Activated T-cell treated with anti-CD3 and anti-CD28 coated beads for 1 hour (primary cell): ENCODE measurements at places on chromosomes 3 and 15.

DNA sequence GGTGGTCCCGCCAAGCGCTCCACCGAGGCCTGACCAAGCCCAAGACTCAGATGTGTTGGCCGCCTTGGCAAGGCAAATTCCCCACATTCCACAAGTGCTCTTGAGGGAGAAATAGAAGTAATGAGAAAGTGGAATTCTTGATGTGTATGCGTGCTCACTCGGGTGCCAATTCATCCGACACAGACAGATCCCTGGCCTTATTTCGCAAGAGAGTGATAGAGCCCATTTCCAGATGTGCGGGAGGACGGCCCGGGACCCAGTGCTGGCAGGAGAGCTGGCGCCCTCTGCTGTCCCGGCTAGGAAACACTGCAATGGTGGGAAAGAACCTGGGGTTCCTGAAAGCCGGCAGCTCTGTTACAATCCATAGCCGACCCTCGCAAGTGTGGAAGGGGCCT lies 76.0 kb downstream of the HMG20A start:
- DNase-seq: peak; percentile 59

DNA sequence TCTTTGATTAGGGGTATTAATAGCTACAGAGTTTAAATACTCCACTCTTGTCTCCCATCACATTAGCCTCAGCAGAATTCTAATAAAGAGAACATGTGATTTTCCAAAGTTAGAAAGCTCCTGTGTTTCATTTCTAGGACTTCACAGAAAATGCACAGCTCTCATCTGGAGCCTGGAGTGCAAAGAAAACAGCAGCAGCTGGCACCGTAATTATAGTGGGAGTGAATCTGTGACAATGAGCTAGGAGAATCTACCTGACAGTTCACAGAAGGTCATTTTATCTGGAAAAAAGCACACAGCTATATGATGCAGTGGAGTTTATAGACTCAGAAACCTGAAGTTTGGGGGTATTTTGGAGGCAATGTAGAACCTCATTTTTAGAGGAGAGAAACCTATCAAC lies 5.4 kb upstream of the TRIM59 start:
- DNase-seq: no peak

DNA sequence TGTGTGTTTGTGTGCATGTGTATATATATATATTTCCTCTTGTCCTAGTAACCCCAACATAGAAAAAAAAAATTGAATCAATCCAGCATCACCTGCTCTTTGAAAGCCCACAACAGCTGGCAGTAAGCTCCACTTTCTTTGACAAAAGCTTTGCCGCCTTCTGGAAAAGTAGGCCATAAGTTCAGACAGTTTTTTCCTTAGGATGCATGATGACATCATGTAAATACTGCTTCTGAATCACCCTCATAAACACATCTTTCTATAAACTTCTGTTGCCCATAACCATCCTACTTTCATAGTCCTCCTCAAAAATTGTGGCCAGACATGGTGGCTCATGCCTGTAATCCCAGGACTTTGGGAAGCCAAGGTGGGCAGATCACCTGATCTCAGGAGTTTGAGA lies 67.4 kb downstream of the CSNK1G1 start:
- no peak for DNase-seq

GRCh38 chr3:127089486-127090145 lies 103.3 kb upstream of the PRR23E start:
- DNase-seq: no peak

GRCh38 chr3:129655291-129655700 lies 48.8 kb upstream of the PLXND1 start:
- DNase-seq: no peak

DNA sequence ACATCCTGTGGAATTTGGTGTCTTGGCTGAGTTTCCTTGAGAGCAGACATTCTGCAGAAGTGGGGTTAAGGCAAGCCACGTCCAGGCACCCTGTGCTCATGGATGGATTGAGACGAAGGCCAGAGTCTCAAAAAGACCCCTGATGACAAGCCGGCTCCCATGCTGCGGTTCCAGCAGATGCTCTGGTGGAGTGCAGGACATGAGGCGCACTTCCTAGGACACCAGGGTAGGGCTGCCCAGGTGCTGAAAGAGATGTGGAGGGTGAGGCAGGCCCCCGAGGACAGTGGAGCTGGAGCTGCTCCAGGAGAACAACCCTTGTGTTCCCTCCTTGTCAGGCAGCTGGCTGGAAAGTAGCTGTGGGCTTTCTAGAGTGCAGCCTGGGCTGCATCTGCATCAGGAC lies 81.0 kb downstream of the ASB7 start:
- DNase-seq: no peak

DNA sequence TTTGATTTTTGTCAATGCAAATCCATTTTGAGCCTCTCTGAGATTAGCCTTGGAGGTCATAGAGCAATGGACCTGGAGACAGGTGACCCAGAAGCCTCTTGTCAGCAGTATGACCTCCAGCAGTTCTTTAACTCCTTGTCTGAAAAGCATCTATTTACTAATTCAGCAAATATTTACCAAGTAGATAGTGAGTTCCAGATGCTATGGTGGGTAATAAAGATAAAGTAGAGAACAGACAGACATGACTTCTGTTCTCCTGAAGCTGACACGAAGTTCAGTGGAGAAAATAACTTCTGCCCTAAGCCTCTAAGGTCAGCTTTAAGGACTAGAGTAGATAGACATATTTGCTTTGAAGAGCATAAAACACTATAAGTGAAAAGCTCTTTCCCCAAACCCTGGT lies 26.6 kb downstream of the SEMA6D start:
- no peak for DNase-seq

GRCh38 chr3:118641608-118642007 lies 393.0 kb downstream of the IGSF11 start:
- no peak for DNase-seq
